Activated naive CD4-positive, alpha-beta T cell treated with anti-CD3 and anti-CD28 coated beads, Interleukin-2, amount 10 ng/mL, durations not matched to agents 5 hours and 36 hours (primary cell): ENCODE measurements at places on chromosomes 7 and 10. TPM values are rescaled to one million over a fixed set of nuclear protein-coding genes. Genes with fewer than 3 reads are reported as not detected.

The EMX2 gene
- not detected for total RNA-seq

The CLCN1 gene
- total RNA-seq, result not detected

The DRGX gene
- total RNA-seq, result not detected

The MOGAT3 gene
- total RNA-seq, result not detected

The CXCL12 gene
- total RNA-seq, result not detected

The CALCR gene
- total RNA-seq, result not detected

The FKBP6 gene
- not detected for total RNA-seq

The GRM3 gene
- total RNA-seq, result not detected

The OR9A4 gene
- not detected for total RNA-seq

The HSPA12A gene
- total RNA-seq, result 0.05 TPM

The CCDC172 gene
- total RNA-seq, result not detected

The OR2A42 gene
- total RNA-seq, result 0.10 TPM

The MKX gene
- total RNA-seq, result 0.08 TPM

The AGR2 gene
- not detected for total RNA-seq

The CALHM2 gene
- 108 TPM for total RNA-seq

The RALA gene
- total RNA-seq, result 32.1 TPM
